Activated naive CD4-positive, alpha-beta T cell treated with anti-CD3 and anti-CD28 coated beads, Interleukin-2, amount 10 ng/mL, durations not matched to agents 7 days and 5 days (primary cell): ENCODE measurements at places on chromosomes 11 and 22.
A peak's percentile ranks its signal among the peaks of the same experiment; 100 is the strongest.

- no peak overlapping the region for H3K27ac ChIP-seq
- no peaks in the 10 kb centered on the region for H3K4me1 ChIP-seq
- H3K36me3 ChIP-seq = no peaks in the 10 kb centered on the region
- DNase-seq = no peak
Observed at GRCh38 chr11:116467823-116468222, 305.0 kb downstream of the BUD13 start.

DNA sequence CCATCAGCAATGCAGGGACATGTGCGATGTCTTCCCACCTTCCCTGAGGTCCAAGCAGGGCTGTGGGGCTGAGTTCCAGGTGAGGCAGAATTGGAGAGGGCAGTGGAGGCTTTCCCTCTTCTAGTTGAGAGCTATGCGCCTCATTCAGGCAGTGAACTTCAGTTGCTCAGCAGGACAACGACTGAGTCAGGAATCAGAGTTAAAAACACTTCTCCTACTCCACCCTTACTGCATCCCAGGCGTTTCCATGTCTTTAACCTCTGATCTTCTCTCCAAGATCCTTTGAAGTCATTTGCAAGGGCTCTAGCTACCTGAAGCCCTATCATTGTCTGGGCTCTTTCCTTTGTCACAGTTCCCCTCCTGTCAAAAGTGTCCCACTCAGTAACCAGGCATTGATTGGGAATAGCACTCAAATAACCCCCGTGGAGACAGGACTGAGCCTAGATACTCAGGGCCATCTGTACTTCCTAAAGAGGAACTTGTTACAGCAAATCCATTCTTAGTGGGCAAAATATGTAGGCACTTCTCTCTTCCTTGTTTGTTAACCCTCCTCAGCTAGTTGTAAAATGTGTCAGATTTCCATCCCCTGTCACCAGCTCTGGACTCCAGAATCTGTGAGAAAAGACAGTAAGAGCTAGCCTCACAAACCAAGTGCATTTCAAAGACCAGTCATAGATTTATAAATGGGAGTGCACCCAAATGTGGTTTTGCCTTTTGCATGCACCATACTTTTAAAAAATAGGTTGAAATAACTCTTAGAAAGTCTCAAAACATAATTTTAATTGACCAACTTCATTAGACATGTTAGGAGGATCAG lies 72.5 kb upstream of the MYO18B start:
- H3K27me3 ChIP-seq = no peaks in the 10 kb centered on the region
- H3K4me1 ChIP-seq = peaks cover 12% of the 10 kb centered on the region
- H3K27ac ChIP-seq = no peak overlapping the region
- H3K36me3 ChIP-seq = peaks cover 51% of the 10 kb centered on the region
- H3K4me3 ChIP-seq = no peak overlapping the region

GRCh38 chr22:24156913-24157821 lies 24.1 kb upstream of the SUSD2 start:
- H3K36me3 ChIP-seq = peaks cover 24% of the 10 kb centered on the region
- no peaks in the 10 kb centered on the region for H3K27me3 ChIP-seq
- DNase-seq = peak; percentile 95
- peaks cover 62% of the 10 kb centered on the region for H3K4me1 ChIP-seq
- H3K4me3 ChIP-seq = peak overlapping the region; percentile 91
- peak overlapping the region; percentile 95 for H3K27ac ChIP-seq

DNA sequence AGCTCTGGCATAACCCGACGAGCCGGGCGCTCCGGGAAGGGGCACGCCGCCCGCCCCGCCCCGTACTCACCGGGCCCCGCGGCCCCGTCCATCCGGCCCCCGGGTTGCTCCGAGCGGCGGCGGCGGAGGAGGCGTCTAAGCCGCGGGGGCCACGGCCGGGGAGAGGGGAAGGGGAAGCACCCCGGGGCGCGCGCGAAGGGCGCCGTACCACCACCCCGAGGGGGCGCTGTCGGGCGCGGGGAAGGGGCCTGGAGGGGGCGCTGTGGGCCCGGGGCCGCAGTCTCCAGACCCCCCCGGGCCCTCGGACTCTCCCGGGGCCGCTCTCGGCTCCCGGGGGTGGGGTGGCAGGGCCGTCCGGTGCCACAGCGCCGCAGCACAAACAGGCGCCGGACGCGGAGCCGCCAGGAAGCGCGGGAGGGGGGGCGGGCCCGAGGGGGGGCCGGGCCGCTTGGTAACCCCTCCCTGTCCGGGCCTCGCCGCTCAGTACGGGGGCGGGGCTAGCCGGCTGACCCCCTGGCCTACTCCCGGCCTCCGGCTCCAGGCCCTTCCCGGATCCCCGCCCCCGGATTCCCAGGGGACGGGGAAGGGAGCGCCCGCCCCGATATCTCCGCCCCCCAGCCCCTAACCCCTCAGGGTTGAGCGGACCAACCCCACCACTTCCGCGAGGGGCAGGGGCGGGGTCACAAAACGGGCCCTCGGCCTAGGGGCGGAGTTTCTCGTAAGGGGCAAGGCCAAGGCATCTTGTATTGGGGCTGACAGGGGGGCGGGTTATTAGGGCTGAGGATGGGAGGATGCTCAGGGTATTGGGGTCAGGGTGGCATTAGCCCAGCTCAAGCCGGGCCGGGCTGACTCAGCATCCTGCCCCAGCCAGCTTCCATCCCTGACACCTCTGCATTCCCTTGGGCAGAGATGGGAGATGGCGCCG lies at the start of the genes EML3 and ROM1:
Gene EML3, minus strand, starts transcription at position 410 of the 925 bp plus-strand sequence. Its CDS starts 318 bp downstream, at position 92.
Gene ROM1, plus strand, starts transcription at position 892 of the 925 bp plus-strand sequence. Its CDS starts 25 bp downstream, at position 917.
- peaks cover 67% of the 10 kb centered on the region for H3K4me1 ChIP-seq
- peak; percentile 93 for DNase-seq
- peaks cover 45% of the 10 kb centered on the region for H3K36me3 ChIP-seq
- H3K4me3 ChIP-seq = peak within 1 kb of the TSS; percentile 91
- peak within 1 kb of the TSS; percentile 95 for H3K27ac ChIP-seq
- H3K27me3 ChIP-seq = no peaks in the 10 kb centered on the region

DNA sequence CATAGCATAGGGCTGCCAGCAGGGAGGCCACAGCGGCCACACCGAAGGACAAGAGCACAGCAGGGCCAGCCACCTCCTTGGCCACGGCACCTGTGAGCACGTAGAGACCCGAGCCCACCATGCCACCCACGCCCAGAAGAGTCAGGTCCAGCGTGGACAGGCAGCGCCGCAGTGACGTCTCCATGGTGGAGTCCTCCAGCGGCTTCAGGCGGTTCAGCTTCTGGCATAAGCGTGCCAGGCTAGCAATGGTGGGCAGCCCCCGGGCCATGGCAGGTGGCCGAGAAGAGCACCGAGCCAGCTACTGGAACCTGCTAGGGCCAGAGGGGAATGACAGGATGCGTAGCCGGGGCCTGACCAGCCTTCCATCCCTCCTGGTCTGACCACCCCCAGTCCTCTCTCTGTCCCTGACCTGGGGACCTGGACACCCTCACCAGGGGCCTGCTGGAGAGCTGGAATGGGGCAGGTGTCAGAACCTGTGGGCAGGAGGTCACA lies 770 bp downstream of the SLC7A4 start:
- no peak overlapping the region for H3K4me3 ChIP-seq
- peaks cover 66% of the 10 kb centered on the region for H3K27me3 ChIP-seq
- H3K36me3 ChIP-seq = no peaks in the 10 kb centered on the region
- no peaks in the 10 kb centered on the region for H3K4me1 ChIP-seq

GRCh38 chr11:61404103-61404502 lies 11.7 kb downstream of the TMEM216 start:
- H3K4me3 ChIP-seq = no peak overlapping the region
- H3K27ac ChIP-seq = no peak overlapping the region
- H3K4me1 ChIP-seq = no peaks in the 10 kb centered on the region
- DNase-seq = no peak
- peaks cover 51% of the 10 kb centered on the region for H3K36me3 ChIP-seq
- no peaks in the 10 kb centered on the region for H3K27me3 ChIP-seq

- H3K4me1 ChIP-seq = peaks cover 27% of the 10 kb centered on the region
- peaks cover 75% of the 10 kb centered on the region for H3K27me3 ChIP-seq
- H3K27ac ChIP-seq = no peak overlapping the region
Observed at GRCh38 chr22:43377896-43378704, 33.7 kb upstream of the MPPED1 start.

DNA sequence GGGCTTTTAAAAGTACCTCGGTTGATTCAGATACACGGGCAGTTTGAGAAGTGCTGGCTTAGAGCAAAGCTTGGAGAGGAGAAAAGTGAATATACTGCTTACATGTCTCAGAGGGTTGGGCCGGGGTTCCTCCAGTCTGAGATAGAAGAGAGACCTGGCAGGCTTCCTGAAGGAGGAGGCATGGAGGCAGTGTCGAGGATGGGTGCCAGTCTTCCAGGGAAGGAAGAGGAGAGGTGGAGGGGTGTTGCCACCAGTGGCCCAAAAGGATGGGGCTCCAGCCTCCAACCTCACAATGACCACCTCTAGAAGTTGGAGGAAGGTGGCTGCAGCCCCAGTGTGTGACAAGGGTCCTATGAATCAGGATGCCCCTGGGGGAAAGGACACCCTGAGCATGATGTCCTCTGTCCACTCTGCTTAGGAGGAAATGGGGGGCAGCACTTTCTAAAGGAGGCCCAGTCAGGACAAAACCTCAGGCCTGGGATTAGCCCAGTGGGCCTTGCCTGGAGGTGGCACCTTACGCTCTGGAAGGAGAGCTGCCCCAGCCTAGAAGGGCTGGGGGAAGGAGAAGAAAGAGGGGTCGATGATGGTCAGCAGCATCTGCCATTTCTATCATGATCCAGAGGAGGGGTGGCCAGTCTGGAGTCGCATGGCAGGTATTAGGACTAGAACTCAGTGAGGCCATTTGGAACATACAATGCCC lies 65.2 kb downstream of the CD82 start:
- DNase-seq = no peak
- H3K4me1 ChIP-seq = peaks cover 12% of the 10 kb centered on the region
- H3K36me3 ChIP-seq = no peaks in the 10 kb centered on the region

GRCh38 chr11:44791316-44791925 lies 64.7 kb downstream of the TSPAN18 start:
- no peaks in the 10 kb centered on the region for H3K36me3 ChIP-seq
- H3K27ac ChIP-seq = no peak overlapping the region
- DNase-seq = no peak
- no peak overlapping the region for H3K4me3 ChIP-seq
- H3K27me3 ChIP-seq = no peaks in the 10 kb centered on the region
- peaks cover 3% of the 10 kb centered on the region for H3K4me1 ChIP-seq

DNA sequence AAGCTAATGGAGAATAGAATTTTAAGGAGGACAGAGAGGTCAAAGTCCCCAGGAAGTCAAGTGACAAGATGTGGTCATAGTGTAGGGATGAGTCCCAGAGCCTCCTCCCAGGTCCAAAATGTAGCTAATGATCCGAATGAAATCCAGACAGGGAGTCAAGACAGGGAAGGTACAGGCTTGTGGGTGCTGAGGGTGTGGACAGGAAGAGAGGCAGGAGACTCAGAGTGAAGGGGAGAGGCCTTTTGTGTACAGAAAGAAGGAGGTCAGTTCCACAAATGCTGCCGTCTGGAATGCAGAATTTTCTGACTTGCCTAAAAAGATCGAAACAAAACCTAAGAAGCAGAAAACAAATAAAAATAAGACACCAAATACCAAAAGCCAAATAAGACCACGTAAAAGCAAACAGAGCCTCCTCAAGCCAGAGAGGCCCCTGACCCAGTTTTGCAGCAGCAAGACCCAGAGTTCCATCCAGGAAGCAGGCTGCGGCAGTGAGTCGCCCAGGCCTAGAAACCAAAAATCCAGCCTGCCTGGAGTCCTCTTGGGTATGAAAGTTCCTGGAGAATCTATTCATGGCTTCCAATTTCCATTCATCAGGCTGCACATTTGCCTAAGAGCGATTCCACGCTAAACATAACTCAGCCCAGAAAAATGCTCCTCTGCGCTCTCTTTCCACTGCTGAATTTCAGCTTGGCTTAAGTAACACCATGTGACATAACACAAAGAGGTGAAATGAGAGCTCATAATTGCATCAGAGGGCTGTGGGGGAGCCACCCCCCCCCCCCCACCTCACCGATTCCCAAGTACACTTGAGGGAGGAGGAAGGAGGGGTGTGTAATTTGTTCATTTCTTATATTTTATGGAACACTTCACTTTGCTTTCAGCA lies 71.2 kb downstream of the KIRREL3 start:
- no peaks in the 10 kb centered on the region for H3K27me3 ChIP-seq
- no peak overlapping the region for H3K27ac ChIP-seq
- H3K36me3 ChIP-seq = no peaks in the 10 kb centered on the region
- no peaks in the 10 kb centered on the region for H3K4me1 ChIP-seq
- no peak overlapping the region for H3K4me3 ChIP-seq
- no peak for DNase-seq

- H3K36me3 ChIP-seq = no peaks in the 10 kb centered on the region
- H3K4me1 ChIP-seq = no peaks in the 10 kb centered on the region
- H3K27ac ChIP-seq = no peak overlapping the region
- H3K4me3 ChIP-seq = no peak overlapping the region
Observed at GRCh38 chr22:47445716-47446290, 683.4 kb downstream of the TBC1D22A start.

DNA sequence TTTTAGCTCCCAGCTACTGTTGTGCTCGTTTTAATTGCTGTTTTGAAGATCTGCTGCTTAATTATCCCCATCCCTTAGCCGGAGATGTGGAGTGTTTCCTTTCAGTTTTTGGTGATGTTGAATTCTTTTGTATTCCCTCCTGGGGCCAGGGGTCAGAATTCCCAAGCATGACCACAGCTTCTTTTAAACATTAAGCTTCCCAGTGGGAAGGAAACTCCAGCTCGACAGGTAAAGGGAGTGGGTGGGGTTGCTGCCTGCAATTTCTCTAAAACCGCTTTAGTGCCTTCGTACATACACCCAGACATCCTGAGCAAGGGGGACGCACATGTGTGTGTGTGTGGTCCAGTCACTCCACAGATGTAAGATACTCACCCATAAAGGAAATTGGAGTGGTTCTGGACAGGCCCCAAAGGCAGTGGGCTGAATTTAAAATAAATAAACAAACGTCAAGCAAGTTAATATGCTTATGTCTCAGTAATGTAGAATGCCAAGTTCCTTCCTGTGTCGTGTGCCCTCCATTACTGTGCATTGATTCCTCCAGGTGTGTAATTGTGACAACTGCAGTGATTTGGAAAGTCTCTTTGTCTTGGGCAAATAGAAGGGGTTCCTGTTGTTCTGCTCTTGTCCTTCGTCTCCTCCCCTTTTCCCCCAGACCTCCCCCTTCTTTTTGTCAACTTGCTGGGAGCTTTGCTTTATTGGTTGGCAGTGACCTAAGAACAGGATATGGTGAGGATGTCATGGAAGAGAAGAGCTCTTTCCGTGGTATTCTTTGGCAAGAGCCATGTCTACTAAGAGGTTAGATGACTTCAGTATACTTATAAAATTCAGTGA lies 19.2 kb upstream of the ADSL start:
- no peak overlapping the region for H3K4me3 ChIP-seq
- H3K27me3 ChIP-seq = no peaks in the 10 kb centered on the region
- peak overlapping the region; percentile 81 for H3K27ac ChIP-seq
- H3K4me1 ChIP-seq = peaks cover 98% of the 10 kb centered on the region
- H3K36me3 ChIP-seq = peaks cover 68% of the 10 kb centered on the region
- peak; percentile 41 for DNase-seq

- H3K36me3 ChIP-seq = peaks cover 11% of the 10 kb centered on the region
- H3K27me3 ChIP-seq = no peaks in the 10 kb centered on the region
- no peak overlapping the region for H3K4me3 ChIP-seq
- DNase-seq = no peak
- no peaks in the 10 kb centered on the region for H3K4me1 ChIP-seq
Observed at GRCh38 chr11:78535027-78535426, 39.6 kb downstream of the NARS2 start.

- peaks cover 65% of the 10 kb centered on the region for H3K27me3 ChIP-seq
- H3K36me3 ChIP-seq = no peaks in the 10 kb centered on the region
- no peak overlapping the region for H3K27ac ChIP-seq
- DNase-seq = no peak
- H3K4me1 ChIP-seq = peaks cover 28% of the 10 kb centered on the region
Observed at GRCh38 chr11:19714387-19715363, 2.0 kb downstream of the NAV2 start.

GRCh38 chr11:112404112-112404511 lies 143.5 kb upstream of the PLET1 start:
- H3K36me3 ChIP-seq = no peaks in the 10 kb centered on the region
- H3K27me3 ChIP-seq = no peaks in the 10 kb centered on the region
- no peak for DNase-seq
- no peaks in the 10 kb centered on the region for H3K4me1 ChIP-seq
- no peak overlapping the region for H3K27ac ChIP-seq
